Left lung (tissue), 14 donors: ENCODE measurements at places on chromosomes 1 and 21. TPM values are rescaled to one million over a fixed set of nuclear protein-coding genes. Genes with fewer than 3 reads are reported as not detected.

The OPTC gene
- polyA plus RNA-seq: not detected

The PIGC gene
- 44.5 TPM for polyA plus RNA-seq

The RCAN1 gene
- 22.1 TPM for polyA plus RNA-seq

GRCh38 chr21:43374228-43374885 lies 52.6 kb downstream of the SIK1 start:
- DNase-seq: no peak

- no peak for DNase-seq
Observed at GRCh38 chr1:67771152-67771551, 62.1 kb downstream of the GNG12 start.
